ENCODE measurements at places on chromosomes 12 and 14.

GRCh38 chr12:6276956-6277620 is 33.4 kb upstream of the PLEKHG6 start:
- no peak for DNase-seq

DNA sequence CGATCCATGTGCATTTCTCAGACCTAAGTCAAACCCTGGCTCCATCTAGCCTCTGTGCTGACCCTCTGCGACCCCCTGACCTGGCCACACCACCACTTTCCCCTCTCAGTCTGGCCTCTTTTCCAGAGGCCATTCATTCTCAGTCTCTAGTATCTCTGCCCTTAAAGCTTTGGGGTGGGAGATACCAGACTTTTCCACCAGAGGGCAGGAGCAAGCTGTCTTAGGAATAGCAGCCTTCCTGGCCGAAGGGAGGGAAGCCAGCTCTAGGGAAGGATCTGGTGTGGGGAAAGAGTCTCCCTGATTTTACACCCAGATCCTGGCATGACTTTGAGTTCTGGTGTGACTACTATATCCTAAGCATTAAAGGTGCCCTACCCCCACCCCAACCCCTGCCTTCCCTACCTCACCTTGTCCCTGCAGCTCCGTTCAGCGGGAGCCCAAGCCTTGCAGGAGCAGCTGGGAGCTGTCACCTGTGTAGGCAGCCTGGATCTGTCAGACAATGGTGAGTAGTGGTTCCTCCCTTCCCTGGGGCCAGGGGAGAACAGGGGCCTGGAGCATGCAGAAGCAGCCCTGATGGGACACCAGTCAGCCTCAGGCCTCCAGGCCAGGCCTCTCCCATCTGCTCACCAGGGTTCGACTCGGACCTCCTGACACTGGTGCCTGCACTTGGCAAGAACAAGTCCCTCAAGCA is 6.6 kb downstream of the CARMIL3 start:
- peak; percentile 58 for DNase-seq

DNA sequence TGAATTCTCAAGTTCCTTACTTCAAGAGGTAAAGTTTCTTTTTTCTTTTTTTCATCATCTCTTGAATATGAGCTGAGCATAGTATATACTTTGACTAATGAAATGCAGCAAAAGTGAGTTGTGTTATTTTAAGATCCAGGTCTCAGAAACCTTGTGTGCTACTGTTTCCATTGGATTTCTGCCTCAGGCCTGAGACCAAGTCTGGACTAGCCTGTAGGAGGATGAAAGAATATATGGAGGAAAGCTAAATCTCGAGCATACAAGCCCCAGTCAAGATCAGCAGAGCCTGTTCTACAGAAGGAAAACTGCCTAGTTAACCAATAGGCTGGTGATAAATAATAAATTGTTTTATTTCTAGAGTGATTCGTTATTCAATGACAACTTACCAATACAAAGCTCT is 652.5 kb downstream of the C12orf50 start:
- DNase-seq, result no peak

GRCh38 chr12:52506858-52507715 is 13.1 kb downstream of the KRT5 start:
- DNase-seq, result no peak

DNA sequence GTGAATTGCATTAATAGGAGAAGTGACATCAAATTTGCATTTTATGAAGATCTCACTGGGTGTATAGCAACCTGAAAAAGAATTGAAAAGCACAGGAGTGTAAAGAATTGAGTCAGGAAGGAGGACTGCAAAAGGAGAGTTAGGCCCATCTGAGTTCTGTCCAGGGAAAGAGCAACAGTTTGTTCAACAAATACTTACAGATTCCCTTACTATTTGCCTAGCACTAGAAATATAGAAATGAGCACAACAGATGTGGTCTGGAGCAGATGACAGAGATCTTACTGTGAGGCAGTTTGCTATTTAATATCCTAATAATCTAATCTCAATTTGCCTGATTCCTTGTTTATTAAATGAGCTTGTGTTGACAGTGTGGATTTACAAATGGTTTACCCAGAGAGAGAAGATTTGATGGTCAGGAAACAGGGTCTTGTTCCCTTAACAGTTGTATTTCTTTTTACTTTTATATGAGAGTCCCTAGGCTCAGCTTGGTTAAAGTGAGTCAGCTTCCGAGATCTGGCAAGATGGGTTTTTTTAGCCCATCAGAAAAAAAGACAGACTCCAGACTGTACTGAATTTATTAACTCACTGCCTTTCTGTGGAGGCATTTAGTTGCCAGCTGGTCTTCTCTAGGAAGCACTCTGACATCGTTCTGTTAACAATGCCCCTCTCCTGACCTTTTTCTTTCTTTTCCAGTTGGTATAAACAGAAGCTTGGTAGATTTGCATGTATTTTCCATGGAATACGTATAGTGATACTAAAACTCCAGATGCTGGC is 229.7 kb downstream of the TTC6 start:
- no peak for DNase-seq

DNA sequence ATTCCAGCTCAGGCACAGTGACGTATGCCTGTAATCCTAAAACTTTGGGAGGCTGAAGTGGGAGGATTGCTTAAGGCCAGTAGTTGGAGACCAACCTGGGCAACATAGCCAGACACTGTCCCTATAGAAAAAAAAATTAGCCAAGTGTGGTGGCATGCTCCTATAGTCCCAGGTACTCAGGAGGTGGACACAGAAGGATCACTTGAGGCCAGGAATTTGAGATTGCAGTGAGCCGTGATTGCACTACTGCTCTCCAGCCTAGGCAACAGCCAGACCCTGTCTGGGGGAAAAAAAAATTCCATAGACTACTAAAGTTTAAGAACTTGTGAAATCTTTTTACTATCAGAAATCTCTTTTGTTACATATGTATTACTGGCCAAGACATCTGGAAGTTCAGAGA is 6.6 kb downstream of the FAM177A1 start:
- no peak for DNase-seq

GRCh38 chr12:1723721-1724120 is 32.9 kb downstream of the ADIPOR2 start:
- DNase-seq, result no peak

DNA sequence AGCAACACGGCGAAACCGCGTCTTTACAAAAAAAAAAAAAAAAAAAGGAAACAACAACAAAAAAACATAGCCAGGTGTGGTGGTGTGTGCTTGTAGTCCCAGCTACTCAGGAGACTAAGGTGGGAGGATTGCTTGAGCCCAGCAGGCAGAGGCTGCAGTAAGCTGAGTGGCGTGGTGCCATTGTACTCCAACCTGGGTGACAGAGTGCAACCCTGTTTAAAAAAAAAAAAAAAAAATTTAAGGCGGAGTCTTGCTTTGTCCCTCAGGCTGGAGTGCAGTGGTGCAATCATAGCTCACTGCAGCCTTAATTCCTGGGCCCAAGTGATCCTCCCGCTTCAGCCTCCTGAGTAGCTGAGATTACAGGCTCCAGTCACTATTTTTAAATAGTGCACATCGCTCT is 18.2 kb upstream of the FIGNL2 start:
- DNase-seq, result no peak

- no peak for DNase-seq
Measured at GRCh38 chr12:30706476-30706875, 10.8 kb upstream of the IPO8 start.

GRCh38 chr14:68369281-68370056 is 423.4 kb downstream of the ZFP36L1 start:
- no peak for DNase-seq

DNA sequence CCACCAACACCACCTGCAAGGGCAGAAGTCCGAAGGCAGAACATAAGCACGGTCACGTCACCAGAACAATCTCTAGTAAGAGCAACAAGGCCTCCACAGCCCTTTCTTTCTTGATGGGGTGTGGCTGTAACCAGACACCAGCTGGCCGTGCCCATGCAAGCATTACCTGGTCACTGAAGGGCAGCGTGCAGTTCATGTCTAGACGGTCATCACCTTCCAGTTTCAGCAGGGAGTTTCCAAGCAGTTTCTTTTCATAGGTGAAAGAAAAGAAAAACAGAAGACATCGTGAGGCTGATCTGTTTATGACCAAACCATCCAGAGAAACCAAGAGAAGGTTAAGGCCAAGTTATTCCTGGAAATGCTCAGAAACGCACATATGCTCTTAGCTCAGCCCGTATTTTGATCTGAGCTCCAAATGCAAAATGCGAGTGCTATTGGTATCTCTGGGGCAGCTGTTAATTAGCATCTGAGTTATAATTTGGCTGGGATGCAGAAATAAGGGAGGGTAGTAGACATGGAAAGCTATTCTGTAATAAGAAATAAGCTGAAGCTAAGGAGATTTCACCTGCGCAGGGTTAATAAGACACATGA is 42.5 kb downstream of the PRKAB1 start:
- no peak for DNase-seq

DNA sequence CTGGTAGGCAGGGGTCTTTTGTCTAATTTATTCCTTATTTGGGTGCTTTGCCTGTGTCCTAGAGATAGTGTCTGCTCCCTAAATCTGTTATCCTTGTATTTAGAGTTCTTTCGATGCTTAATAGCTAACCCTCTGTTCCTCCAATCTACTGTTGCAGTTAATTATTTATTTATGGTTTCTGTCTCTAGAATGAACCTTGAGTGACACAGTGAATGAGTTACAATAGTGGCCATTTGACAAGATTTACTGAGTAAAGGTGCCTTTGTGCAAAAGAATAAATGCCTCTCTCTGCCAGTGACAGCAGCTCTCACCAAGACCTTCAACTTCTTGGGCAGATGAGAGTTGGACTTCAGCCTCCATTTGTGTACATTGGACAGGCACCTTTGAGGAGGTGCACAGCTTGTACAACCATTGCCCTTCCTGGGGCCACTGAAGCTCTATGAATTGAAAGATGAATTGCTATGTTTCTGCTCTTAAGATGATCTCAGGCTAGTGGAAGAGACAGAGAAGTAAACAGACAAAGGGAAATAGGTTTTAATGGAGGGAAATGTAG is 165.9 kb downstream of the DERA start:
- DNase-seq, result no peak

All from amniotic stem cell (primary cell).